Cerebellum (tissue), 4 donors: ENCODE measurements at places on chromosomes 7 and 10. TPM values are rescaled to one million over a fixed set of nuclear protein-coding genes. Genes with fewer than 3 reads are reported as not detected.

GRCh38 chr7:141975806-141976523 is 2.4 kb upstream of the TAS2R38 start:
- DNase-seq = peak; percentile 67

- DNase-seq = no peak
Measured at GRCh38 chr7:142964502-142965246, 2.5 kb upstream of the KEL start.

DNA sequence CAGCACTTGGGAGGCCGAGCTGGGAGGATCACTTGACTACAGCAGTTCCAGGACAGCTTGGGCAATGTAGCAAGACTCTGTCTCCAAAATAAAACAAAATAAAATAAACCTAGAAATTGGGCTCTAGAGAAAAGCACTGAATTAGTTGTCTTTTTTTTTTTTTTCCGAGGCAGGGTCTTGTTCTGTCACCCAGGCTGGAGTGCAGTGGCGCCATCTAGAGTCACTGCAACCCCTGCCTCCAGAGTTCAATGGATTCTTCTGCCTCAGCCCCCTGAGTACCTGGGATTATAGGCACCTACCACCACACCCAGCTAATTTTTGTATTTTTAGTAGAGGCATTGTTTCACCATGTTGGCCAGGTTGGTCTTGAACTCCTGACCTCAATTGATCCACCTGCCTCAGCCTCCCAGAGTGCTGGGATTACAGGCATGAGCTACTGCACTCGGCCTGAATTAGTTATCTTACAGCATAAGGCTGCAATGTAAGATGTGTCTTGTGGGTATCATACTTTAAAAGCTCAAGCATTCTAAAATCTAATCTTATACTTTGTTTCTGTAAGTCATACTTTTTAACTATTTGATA is 12.8 kb downstream of the MEIG1 start:
- DNase-seq = no peak

GRCh38 chr10:95125582-95125981 is 56.3 kb upstream of the CYP2C8 start:
- DNase-seq = no peak

GRCh38 chr7:130521258-130521951 is 29.5 kb downstream of the MEST start:
- DNase-seq = no peak

DNA sequence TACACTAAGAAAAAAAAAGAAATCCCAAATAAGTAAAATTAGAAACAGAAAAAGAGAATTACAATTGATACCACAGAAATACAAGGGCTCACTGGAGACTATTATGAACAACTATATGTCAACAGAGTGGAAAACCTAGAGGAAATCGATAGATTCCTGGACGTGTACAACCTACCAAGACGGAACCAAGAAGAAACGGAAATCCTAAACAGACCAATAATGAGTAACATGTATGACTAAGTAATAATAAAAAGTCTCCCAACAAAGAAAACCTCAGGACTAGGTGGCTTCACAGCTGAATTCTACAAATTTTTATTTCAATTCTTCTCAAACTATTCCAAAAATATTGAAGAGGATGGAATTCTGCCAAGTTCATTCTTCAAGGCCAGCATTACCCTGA is 13.9 kb downstream of the DIP2C start:
- DNase-seq = no peak

Gene MUC12
- total RNA-seq = 0.18 TPM

Gene CABCOCO1
- 2.0 TPM for total RNA-seq

Gene GHRHR
- 4.3 TPM for total RNA-seq

Gene IFT22
- 26.6 TPM for total RNA-seq

Gene VGF
- total RNA-seq = 21.2 TPM

Gene WNT2
- 0.18 TPM for total RNA-seq

Gene GIMAP1
- 0.82 TPM for total RNA-seq
